ENCODE measurements at places on chromosomes 6 and 20.
A peak's percentile ranks its signal among the peaks of the same experiment; 100 is the strongest.

DNA sequence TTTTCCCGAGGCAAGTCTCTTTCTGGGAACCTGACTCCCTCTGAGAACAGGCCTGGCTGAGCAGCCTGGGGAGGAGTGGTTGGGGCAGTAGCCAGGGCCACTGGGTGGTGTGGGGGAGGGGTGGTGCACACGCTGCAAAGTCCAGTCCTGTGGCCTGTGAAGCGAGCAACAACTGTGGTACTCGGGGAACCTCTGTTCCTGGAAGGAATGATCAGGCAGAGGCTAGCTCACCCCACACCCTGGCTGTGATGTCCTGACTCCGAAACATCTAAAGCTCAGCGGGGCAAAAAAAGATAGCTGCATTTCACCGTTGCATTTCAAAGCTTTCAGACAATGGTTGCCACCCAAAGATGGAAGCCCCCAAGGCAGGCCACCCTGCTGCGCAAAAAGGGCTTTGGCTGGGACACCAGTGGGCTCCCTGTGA is 25.5 kb downstream of the PCK1 start:
- no peaks in the 10 kb centered on the region for H3K36me3 ChIP-seq
- no peak overlapping the region for H3K27ac ChIP-seq
- no peak for DNase-seq
- H3K27me3 ChIP-seq, result no peaks in the 10 kb centered on the region
- no peak overlapping the region for H3K4me3 ChIP-seq

- no peak overlapping the region for H3K4me3 ChIP-seq
- H3K27me3 ChIP-seq, result no peaks in the 10 kb centered on the region
- no peak overlapping the region for H3K27ac ChIP-seq
- no peaks in the 10 kb centered on the region for H3K36me3 ChIP-seq
These were observed 61.6 kb downstream of the IRF4 start for GRCh38 chr6:453152-453551.

DNA sequence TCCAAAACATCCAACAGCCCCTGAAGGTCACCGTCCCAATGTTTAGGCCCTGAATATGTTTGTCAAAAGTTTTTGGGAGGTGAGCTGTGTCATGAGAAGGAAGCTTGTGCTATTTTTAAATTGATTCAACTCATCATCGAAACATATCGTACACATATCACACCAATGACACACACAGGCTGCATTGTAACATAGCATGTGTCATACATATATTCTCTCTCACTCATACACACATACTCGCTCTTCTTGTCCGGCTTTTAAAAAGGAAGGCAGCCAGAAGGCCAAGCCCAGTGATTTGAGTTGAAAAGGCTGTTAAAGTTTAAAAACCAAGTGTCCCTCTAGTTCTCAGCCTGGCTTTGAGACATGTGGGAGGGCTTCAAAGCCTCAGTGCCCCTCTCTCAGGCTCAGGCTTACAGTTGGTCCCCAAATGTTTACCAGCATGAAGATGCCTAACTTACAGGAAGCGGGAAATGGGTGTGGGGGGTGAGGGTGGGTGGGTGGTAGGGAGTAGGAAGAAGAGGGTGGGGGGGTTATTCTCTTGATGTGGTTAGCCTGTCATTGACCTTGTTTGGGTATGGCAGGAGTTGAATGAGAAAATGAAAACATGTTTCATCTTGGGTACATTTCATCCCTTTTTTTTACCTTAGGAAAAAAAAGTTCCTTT is 3.3 kb upstream of the PRDM1 start:
- H3K36me3 ChIP-seq, result no peaks in the 10 kb centered on the region
- H3K4me1 ChIP-seq, result peaks cover 9% of the 10 kb centered on the region
- no peak overlapping the region for H3K27ac ChIP-seq
- H3K4me3 ChIP-seq, result no peak overlapping the region
- DNase-seq, result no peak
- no peaks in the 10 kb centered on the region for H3K27me3 ChIP-seq

DNA sequence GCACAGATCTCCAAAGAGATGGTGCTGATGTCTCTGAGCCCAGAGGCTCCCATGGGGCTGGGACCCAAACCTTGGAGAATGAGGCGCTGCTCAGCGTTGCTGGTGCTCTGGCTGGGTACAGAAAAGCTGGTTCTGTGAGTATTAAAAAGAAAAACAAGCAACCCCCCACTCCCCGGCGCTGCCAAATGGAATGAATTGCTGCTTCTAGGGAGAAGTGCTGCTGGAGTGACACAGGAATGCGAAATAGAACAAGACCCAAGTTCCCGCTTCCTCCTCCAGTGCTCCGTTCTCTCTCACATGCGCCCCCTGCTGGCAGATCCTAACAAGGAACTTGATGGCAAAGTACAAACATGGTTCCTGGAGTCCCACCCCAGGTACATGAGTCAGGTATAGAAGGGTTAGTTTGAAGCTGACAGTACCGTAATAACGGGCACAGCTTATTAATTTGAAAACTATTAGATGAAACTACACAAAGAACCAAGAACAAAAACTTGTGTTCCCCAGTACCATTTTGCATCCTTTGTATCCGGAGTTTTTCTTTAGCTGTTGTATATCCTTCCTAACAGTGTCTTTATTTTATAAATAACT is 2.1 kb upstream of the DDX27 start:
- H3K27ac ChIP-seq, result no peak overlapping the region
- DNase-seq, result peak; percentile 95
- no peaks in the 10 kb centered on the region for H3K27me3 ChIP-seq
- peaks cover 6% of the 10 kb centered on the region for H3K36me3 ChIP-seq
- peaks cover 18% of the 10 kb centered on the region for H3K4me1 ChIP-seq

DNA sequence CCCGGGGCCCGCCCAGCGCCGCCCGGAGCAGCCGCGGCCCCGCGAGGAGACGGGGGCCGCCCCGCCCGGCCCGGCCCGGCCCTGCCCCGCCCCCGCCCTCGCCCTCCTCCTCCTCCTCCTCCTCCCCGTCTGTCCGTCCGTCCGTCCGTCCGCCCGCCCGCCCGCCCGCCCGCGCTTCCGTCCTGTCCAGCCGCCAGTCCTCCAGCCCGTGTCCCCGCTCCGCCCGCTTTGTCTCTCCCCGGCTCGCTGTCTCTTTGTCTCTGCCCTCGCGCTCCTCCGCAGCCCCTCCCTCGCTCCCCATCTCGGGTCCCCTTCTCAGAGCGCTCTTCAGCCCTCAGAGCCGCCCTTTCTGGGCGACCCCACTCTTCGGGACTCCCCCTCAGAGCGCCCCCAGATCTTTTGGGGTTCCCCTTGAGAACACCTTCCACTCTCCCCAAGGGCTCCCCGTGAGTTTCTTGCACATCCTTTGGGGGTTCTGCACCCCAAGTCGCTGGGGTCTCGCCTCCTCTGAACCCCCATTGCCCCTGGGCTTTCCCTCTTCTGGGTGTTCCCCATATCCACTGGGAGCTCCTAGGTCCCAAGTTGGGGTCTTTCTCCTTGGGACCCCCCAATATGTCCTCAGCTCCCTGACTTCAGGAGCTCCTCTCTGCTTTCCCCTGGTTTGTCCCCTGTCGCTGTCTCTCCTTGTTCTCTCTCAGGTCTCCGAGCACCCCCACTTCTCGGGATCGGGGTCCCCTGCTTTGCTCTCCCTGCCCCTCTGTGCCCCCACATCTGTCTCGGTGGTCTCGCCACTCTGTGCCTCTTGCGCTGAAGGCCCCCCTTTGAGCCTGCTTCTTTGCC is 79.5 kb upstream of the MYL9 start:
- no peaks in the 10 kb centered on the region for H3K27me3 ChIP-seq
- H3K4me1 ChIP-seq, result peaks cover 55% of the 10 kb centered on the region
- H3K27ac ChIP-seq, result peak overlapping the region; percentile 98

DNA sequence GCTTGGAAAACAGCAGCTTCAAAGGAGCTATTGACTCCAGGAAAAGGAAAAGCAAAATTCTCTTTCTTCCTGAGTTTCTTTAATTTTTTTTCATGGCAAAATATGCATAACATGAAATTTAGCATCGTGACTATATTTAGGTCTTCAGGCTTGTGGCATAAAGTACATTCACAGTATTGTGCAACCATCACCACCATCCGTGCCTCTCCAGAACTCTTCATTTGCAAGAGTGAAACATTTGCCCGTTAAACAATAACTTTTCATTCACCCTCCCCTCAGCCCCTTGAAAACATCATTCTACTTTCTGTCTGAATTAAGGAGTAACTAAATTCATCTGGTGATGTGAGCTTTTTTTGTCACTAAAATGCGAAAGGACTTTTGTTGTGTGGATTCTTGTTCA is 251.7 kb downstream of the PHACTR1 start:
- no peaks in the 10 kb centered on the region for H3K4me1 ChIP-seq
- DNase-seq, result no peak
- H3K4me3 ChIP-seq, result no peak overlapping the region
- H3K27me3 ChIP-seq, result no peaks in the 10 kb centered on the region

GRCh38 chr6:148934539-148934938 is 187.7 kb downstream of the UST start:
- peak; percentile 40 for DNase-seq
- H3K4me3 ChIP-seq, result no peak overlapping the region
- H3K36me3 ChIP-seq, result no peaks in the 10 kb centered on the region
- peaks cover 12% of the 10 kb centered on the region for H3K4me1 ChIP-seq
- H3K27ac ChIP-seq, result no peak overlapping the region
- H3K27me3 ChIP-seq, result no peaks in the 10 kb centered on the region

DNA sequence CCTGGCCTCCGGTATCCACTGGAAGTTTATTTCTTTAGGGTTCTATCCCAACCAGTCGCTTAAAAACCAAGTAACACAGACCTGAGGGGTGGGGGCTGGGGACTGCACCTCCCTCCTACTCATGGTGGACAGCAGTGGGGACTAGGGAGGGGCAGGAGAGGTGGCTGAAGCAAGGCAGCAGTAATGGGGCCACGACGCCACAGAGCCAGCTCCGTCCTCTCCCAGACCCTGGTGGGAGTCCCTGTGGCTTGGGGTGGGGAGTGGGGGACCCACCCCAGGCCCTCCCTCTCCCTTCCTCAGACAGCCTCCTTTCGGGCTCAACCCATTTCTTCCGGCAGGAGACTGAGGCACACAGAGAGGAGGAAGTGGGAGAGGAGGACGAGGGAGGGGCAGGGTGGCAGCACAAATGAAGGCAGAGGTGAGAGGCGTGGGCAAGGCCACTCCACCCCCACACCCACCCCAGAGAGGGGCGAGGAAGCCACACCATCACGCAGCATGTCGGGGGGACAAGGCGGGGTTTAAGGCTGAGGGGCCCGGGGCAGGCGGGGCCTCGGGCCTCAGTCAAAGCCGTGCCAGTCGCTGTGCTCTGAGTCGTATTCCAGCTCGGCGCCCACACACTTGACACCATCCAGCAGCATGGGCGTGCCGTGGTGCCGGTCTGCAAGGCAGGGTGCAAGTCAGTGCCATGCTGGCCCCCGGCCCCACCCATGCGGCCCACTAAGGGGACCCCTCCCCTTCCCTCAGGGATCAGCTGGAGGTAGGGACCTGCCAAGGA is 13.9 kb downstream of the ADISSP start:
- no peaks in the 10 kb centered on the region for H3K27me3 ChIP-seq
- no peak for DNase-seq
- H3K4me1 ChIP-seq, result peaks cover 5% of the 10 kb centered on the region
- no peak overlapping the region for H3K4me3 ChIP-seq
- H3K27ac ChIP-seq, result peak overlapping the region; percentile 30

DNA sequence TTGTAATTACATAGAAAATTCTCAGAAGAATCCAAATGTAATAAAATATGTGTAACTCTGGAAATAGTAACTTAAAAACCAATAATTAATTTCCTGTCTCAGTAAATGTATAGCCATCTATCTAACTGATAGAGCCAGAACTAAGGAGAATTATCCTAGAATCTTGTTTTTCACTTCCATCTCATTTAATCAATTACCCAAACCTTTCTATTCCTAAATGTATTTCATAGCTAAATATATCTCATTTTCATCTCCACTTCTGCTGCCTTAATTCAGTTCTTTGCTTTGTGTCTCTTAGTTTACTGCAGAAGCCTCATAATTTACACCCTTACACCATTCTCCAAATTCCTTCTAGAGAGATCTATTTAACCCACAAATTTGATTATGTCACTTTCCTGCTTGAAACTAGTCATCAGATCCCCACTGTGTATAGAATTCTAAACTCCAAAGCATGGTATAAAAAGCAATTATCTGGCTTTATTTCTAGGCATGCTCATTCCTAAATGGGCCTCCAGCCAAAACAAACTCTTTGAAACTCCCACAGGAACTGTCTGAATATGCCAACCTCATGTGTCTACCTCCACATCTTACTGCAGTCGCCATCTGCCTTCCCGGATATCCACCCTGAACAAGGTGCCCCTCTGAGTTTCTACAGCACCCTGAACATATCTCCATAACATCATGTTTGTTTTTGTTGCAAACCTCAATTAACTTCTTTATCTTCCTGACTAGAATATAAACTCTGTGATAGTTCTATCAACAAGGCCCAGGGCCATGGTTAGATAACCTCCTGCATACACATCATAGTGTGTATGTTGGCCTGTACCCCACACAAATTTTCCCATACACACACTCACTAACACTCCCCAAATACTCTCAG is 70.5 kb upstream of the ADTRP start:
- peaks cover 1% of the 10 kb centered on the region for H3K4me1 ChIP-seq
- no peaks in the 10 kb centered on the region for H3K36me3 ChIP-seq
- no peak for DNase-seq
- no peak overlapping the region for H3K4me3 ChIP-seq
- H3K27me3 ChIP-seq, result no peaks in the 10 kb centered on the region

DNA sequence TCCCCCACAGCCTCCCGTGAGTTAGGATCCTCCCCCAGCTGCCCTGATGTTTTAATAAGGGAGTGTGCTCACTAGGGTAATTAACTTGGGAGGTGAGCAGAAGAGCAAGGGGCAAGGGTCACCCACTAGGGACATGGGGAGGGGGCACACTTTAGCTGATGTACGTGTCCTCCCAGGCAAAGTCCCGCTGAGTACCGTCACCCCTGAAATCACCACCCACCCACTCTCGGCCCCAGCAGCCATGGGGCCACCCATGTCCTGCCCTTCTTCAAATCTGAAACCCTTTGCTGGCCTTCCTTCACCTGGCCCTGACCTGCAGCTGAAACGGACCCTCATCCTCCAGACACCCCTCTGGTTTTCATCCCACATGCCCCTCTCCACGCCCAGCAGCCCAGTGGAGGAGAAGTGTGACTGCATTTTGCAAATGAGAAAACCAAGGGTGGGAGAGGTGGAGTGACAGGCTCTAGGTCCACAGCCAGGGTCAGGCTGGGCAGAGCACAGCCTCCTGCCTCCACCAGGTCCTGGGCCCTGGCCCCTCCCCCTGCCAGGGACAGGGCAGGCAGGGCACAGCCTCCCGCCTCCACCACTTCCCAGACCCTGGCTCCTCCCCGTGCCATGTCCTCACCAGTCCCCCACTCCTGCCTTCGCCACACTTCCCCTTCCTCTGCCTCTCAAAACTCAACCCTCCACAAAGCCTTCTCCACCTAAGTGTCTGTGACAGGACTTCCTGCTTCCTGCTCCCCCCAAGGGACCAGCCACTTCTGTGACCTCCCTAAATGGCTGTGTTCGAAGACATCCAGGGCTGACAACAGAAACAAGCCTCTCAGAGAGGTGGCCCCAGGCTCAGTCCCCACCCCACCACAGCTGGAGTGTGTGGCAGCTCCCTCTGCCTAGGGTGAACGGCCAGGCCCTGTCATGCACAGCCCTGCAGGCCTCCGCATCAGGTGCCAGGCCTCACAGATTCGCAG is 15.1 kb downstream of the ACSS1 start:
- no peak overlapping the region for H3K4me3 ChIP-seq
- peak; percentile 88 for DNase-seq
- no peaks in the 10 kb centered on the region for H3K27me3 ChIP-seq
- H3K4me1 ChIP-seq, result peaks cover 91% of the 10 kb centered on the region
- peak overlapping the region; percentile 92 for H3K27ac ChIP-seq
- no peaks in the 10 kb centered on the region for H3K36me3 ChIP-seq
